Eye (tissue), 1 donor: ENCODE measurements at places on chromosomes 5 and 9.
A peak's percentile ranks its signal among the peaks of the same experiment; 100 is the strongest.

GRCh38 chr5:13946111-13946510, 1.6 kb upstream of the DNAH5 start:
- DNase-seq, result peak; percentile 19

GRCh38 chr5:81006231-81006630, 46.1 kb downstream of the RASGRF2 start:
- DNase-seq, result no peak

DNA sequence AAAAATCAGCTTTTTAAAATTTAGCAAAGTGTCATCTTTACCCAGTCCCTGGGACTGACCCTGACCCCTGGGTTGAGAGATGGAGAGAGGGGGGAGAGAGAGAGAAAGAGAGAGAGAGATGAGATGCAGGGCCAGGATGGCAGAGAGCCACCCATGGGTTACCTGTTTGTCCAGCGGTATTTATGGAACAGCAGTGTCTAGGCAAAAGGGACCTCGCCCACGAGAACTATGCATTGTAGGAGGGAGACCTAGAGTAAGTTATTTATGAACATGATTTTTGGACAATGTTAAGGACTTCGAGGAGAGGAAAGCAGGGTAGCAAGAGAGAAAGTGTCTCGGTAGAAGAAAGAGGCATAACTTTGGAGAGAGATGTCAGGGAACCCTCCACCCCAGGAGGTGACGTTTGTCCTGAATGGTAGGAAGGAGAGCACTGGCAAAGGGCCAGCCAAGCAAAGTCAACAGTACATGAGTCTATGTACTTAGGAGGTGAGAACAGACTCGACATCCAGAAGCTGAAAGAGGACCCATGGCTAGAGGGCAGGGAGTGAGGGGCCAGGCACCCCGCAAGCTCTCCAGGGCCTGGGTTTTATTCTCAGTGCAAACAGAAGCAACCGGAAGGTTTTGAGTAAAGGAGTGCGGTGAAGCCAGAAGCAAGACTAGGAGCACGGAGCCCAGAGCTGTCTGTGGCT, 30.5 kb upstream of the MSX2 start:
- peak; percentile 24 for DNase-seq

DNA sequence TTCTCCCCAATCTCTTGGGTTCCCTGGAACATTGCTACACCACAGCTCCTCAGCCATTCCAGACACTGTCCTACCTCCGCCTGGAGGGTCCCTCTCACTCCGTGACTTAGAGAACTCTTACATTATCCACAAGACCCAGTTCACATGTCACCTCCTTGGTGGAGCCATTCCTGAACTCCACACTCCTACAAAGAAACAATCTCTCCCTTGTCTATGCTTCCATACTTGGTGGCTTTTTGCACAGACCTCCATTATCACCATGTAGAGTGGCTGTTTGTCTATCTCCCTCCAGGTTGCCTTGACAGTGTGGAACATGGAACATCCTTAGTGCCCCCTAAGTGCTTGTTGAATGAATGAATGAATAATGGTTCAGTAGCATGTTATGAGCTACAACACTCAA, 105.9 kb downstream of the PAX5 start:
- DNase-seq, result no peak

- peak; percentile 69 for DNase-seq
Observed at GRCh38 chr5:134053840-134054338, 49.1 kb upstream of the VDAC1 start.

DNA sequence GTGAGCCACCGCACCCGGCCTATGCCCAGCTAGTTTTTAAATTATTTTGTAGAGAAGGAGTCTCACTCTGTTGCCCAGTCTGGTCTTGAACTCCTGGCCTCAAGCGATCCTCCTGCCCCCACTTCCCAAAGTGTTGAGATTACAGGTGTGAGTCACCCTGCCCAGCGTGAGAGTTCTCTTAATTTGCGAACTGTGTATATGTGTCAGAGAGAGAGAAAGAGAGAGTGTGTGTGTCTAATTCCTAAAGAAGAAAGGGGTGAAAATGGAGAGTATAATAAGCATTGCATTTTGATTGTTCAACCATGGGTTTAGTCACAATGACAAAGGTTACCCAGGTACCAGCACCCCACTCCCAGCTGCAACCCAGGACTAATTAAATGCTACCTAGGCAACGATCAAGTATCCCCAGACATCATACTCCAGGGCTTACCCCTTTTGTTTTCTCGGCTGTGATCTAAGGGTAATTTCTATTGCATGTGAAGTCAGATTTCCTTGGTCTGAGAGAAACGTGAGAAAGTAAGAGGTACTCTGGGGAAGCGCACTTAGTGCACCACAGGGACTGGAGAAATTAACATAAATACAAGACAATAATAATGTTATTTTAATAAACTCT, 16.6 kb downstream of the MAP1B start:
- no peak for DNase-seq

- DNase-seq, result no peak
Observed at GRCh38 chr9:16031971-16032370, 479.1 kb downstream of the CCDC171 start.

- DNase-seq, result no peak
Observed at GRCh38 chr9:111854799-111855198, 41.8 kb upstream of the UGCG start.

- DNase-seq, result no peak
Observed at GRCh38 chr5:157286761-157287211, 20.9 kb downstream of the CYFIP2 start.

DNA sequence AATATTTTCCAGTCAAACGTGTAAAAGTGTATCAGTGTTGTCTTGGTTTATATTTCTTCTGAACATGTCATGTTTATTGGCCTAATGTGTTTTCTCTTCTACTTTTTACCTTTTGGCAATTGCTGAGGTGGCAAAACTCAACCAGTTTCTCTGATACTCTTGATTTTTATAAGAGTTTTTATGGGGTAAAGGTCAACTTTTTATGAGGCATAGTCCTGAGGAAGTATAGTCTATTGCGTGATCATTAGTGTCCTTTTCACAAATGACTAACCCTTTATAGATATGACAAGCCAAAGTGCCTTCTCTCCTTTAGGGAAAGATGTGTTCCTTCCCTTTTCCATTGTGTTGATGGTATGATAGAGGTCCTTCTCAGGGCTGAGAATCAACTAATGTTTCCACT, 32.9 kb downstream of the OCLN start:
- DNase-seq, result no peak

DNA sequence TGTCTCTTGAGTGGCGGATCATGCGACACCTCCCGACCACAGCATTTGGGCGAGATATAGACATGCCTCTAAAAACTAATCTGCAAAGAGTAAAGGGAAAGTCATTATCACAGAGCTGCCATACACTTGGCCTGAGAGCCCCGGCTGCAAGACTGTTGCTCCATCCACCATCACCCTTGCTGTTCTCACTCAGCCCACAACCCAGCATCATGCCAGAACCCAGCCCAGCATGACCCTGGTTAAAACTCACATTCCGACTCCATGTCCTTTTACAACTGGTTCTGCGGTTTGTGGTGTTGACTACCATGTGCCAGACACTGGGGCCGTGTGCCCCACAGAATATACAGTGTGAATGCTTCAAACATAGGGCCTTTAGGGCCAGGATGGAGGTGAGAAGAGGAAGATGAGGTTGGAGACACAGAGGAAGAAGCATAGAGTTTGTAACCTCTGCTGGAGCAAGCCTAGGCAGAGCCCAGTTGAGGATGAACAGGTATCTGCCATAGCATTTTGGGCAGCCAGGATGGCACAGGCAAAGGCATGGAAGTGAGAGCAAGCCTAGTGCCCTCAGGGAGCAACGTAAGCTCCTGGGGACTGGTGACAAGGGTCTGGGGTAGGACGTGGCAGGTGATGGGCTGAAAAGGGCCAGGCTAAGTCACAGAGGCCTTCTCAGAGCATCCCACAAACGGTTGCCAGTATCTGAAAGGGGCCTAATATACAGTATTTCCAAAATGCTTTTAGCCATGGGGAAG, 37.5 kb upstream of the SMU1 start:
- no peak for DNase-seq

GRCh38 chr5:124408738-124409453, 337.5 kb downstream of the ZNF608 start:
- peak; percentile 88 for DNase-seq

- DNase-seq, result no peak
Observed at GRCh38 chr5:7374186-7374585, 21.8 kb upstream of the ADCY2 start.

DNA sequence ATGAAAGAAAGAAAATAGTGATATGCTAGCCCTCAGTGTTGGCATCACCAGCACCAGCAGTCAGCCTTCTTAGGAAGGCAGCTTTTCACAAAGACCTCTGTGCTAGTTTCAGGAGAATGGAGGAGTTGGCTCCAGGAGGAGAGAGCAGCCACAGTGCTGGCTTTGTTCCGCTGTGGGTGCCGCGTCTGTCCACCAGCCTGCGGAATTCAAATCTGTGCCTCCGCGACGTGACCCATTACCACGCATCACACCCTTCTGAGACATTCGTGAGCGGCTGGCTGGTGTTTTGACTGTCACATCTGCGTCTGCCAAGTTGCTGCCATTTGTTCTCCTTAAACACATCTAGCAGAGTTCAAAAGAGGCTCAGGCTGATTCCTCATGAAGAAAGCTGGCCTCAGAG, 34.4 kb downstream of the SNX18 start:
- no peak for DNase-seq

DNA sequence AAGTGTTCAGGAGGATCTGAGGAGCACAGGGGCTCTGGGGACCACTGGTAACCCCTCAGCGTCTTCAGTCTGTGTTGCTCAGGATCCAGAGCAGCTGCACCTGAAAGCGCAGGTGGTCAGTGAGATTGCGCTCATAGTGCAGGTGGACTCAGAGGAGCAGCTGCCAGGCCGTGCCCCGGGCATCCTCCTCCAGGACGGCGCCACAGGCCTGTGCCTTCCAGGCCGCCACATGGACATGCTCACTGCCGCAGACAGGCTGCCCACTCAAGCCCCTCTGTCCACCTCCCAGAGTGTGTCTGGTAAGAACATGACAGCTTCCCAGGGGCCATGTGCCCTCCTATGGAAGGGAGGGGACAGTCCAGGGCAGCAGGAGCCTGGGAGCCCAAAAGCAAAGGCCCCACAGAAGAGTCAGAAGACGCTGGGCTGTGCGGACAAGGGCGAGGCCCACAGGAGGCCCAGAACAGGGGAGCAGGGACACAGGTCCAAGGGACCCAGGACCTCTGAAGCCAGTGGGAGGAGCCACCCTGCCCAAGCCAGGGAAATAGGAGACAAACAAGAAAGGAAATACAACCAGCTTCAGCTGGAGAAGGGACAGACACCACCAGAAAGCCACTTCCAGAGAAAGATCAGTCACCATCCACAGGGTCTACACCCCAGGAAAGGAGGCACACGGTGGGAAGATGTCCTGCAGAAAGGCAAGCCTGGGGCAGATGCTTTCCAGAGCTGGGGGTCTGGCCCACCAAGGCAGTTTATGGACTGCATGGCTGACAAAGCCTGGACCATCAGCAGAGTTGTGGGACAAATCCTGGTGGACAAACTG, 5.2 kb downstream of the SPATA31E1 start:
- DNase-seq, result no peak

DNA sequence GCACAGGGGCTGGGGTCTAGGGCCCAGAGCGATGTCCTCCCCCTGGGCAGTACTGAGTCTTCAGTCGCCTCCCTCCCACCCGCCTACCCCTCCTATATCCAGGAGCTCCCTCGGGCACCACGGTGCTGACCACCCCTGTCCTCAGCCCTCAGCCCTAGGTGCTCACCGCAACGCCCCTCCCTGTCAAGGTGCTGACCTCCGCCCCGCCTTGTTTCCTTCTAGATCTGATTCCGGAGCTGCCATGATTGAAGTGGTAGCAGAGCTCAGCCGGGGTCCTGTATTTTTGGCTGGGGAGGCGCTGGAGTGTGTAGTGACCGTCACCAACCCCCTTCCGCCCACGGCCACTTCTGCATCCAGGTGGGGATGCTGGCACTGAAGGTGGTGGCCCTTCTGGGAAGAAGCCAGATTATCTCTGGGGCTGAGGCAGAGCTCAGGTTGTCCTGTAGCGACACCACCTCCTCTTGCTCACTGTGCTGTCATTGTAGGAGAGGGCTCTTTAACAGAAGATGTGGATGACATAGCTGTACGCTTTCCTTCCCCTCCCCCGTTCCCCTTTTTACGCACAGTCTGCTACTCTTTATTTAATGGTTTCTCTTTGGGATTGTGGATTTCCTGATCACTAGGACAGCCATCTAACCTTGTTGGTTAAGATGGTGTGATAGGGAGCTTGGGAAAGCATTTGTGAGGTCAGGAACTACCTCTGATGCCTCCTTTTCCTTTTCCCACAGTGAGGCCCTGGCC, 598 bp downstream of the RGP1 start:
- DNase-seq, result no peak

DNA sequence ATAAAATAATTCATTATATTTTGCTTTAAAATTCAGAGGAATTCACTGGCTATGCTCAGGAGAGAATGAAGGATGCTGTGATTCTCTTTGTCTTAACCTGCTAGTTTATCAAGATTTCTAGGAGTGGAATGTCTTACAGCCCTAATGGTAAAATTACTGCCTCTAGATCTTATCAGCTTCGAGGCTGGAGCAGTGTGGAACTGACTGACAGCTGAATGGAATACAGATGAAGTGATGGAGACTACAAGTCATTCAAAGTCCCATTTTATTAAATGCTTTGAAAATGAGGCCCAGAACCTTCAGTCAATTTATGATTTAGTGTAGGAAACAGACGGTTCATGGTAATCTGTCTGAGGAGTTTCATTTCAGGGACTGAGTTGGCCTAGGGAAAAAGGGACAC, 202.1 kb downstream of the RFX3 start:
- DNase-seq, result no peak

DNA sequence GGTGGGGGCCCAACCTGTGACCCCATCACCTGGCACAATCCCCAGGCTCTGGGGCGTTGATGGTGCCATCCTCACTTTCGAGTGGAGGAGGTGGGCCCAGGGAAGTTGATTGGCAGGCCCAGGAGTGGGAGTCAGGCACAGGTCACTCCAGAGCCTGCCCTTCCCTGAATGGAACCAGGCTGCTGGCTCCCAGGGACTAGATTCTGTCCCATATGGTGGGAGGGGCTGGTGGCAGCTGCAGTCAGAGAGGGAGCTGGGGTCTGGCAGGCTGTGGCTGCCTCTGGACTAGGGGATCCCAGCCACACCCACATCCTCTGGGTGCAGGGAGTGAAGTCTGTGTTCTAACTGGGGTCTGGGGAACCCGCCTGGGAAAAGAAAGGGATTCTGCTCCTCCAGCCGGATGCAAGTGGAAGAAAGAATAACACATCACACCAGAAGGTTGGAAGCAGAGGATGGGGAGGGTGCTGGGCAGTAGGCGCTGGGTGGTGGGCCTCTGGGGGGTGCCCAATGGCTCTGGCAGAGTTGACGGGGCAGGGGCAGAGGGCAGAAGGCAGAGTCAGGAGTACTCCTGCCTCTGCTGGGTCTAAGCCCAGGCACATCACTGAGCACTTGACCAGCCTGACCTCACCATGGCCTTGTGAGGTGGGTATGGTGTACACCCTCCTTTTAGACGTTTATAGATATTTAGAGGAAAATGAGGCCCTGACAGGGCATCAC, 25.8 kb downstream of the CEL start:
- peak; percentile 21 for DNase-seq

GRCh38 chr5:133751421-133751820, 139.1 kb upstream of the FSTL4 start:
- no peak for DNase-seq

- peak; percentile 88 for DNase-seq
Observed at GRCh38 chr5:65721050-65721719, 724 bp downstream of the SGTB start.

GRCh38 chr9:38335686-38336085, 56.8 kb upstream of the ALDH1B1 start:
- DNase-seq, result no peak

GRCh38 chr5:3794611-3795010, 199.0 kb downstream of the IRX1 start:
- DNase-seq, result no peak
